ENCODE measurements at places on chromosomes 7 and 10.

- DNase-seq = no peak
Observed at GRCh38 chr7:82021036-82021435, 251.2 kb upstream of the HGF start.

DNA sequence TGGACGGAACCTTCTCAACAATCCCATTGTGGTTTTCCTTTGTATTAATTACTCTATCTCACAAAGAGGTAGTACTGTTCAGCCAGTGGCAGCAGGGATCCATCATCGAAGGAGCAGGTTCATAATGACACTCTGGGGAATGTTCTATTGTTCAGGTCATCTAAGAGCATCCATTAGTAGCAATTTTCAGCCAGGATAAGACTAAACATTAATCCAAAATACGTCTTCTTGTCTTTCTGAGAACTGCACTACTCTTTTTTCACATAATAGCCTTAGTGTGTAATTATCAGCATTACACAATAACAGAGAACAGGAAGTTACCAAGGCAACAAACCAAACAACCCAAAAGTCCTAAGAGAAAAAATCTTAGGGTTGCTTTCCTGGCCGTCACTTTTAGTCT is 259.5 kb upstream of the VWC2 start:
- peak; percentile 12 for DNase-seq

DNA sequence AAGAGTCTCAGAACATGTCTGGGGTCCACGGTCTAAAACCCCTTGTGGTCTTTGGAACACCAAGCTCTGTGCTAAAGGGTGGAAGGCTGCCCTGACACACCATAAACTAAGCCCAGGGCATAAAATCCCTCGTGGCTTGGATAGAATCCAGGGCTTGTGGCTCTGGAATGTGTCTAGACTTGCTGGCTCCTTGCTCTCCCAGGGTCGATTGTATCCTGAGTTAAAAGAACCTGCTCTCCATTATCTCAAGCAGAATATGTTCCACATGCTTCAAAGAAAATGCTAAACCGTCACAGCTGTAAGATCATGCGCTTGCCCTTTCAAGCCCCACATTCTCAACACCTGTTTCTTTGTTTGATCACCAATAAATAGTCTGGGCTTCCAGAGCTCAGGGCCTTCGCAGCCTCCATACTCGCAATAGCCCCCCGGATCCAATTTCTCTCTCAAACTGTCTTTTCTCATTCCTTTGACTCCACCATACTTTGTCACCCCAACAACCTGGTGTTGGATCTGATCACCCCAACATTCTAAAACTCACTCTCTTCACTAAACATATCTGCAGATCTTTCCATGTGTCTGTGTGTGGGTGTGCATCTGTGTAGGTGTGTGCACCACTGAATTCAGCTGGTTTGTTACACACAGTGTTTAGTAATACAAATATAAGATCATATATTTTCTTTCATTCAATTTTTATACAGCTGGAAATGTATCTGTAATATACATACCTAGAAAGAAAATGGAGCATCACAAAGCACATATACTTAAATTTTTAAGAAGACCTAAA is 238.5 kb downstream of the ZMYND11 start:
- peak; percentile 48 for DNase-seq

DNA sequence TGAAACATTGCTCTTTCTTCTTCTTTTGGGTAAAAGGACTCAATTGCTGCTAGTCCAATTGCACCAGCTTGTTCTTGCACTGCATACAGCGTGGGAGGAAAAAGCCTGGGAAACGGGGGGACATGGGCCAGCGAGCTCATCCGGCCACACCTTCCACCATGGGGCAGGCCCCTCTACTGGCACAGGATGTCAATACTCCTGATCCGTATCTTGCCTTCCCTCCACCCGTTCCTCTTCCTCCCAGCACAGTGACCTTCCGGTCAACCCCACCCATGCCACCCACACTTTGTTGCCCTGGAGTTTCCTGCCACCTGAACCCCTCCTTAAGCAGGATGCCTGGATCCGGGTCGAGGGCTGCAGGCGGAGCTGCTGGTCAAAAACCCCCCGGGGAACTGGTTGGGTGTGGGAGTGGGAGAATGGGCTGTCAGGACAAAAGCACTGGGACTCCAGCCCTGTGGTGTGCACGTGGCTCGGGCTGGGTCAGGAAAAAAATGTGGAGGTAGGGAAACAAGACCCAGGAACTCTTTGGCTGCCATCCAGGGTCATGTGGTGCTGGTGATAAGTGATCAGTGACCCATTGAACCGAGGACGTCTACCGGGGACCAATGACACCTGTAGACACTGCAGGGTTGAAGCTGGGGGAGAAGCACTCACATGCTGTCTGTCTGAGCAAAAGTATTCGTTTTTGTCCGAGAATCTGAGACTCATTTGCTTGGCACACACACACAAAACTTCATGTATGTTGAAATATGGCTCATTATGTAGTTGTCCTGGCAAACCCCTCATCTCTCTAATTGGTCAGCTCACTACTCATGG is 8.1 kb downstream of the IL2RA start:
- DNase-seq = no peak

DNA sequence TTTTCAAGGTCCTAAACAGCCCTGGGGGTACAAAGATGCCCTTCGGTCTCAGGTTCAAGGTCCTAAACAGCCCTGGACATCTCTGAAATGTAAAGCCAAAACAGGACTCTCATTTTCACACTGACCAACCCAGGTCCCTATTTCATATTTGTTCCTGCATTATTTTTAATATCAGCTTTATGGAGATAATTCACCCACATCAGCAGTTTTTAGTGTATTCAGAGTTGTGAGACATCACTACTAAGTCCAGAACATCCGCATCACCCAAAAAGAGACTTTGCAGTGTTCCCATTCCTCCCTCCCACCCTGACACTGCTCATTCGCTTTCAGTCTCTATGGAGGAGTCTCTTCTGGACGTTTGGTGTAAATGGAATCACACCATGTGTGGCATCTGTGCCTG is 420.2 kb downstream of the PTPRN2 start:
- DNase-seq = no peak

GRCh38 chr10:12844811-12845483 is 156.6 kb downstream of the CCDC3 start:
- no peak for DNase-seq

- no peak for DNase-seq
Observed at GRCh38 chr10:21398563-21399231, 126.8 kb downstream of the SKIDA1 start.

- no peak for DNase-seq
Observed at GRCh38 chr10:22593636-22594198, 120.7 kb downstream of the PIP4K2A start.

- no peak for DNase-seq
Observed at GRCh38 chr10:85067955-85068354, 739.6 kb downstream of the CCSER2 start.

- DNase-seq = no peak
Observed at GRCh38 chr10:66747451-66747850, 178.4 kb upstream of the LRRTM3 start.

DNA sequence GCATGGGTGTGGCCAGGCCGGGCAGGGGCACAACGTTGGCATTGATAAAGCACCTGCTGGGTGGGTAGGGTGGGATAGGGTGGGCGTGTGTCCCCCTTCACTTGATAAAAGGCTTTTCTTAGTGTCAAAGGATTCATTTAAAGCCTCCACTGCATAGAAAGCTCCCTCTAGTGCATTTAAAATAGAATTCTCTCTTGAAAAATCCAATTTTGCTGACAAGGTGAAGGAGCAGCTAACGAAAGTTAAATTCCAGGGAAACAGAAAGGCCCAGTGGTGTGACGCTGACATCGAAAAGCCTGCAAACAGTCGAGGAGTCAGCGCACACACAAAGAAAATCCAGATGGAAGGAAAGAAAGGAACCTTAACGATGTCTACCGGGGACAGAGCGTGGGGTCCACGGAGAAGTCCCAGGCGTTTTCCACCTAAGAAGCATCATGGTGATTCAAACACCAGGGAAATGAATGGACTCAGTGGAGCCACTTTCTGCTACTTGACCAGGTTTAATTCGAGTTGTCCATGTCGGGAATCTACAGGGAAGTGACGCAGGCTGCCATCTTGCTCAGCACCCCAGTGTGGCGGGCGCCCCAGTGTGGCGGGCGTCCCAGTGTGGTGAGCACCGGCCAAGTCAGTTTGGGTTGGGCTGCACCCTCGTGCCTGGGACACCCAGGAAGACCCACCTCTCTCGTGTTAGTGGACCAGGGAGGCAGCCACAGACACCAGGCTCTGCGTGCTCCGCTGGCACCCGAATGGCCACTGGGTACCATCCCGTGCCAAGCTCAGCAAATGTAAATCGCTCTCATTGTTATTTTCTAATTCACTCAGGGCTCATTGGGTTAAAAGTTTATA is 217.8 kb downstream of the DNAJB6 start:
- no peak for DNase-seq

GRCh38 chr7:103773726-103774125 is 215.7 kb downstream of the RELN start:
- no peak for DNase-seq

- no peak for DNase-seq
Observed at GRCh38 chr10:31749981-31750840, 178.4 kb downstream of the ARHGAP12 start.

DNA sequence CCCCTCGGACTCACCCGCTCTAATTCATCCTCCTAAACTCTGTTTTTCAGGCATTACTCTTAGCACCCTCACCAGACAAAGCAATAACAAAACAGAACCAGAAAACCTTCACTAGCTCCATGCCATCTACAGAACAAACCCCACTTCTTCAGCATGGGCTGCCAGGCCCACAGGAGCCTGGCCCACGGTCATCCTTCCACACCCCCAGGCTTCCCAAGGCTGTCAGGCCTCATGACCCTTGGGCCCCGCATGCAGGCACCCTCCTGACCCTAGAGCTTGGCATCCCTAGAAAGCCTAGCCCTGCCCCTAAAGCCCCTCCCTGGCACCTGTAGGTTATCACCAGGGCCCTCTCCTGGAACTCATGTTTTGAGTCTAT is 59.6 kb downstream of the PRKAG2 start:
- no peak for DNase-seq

DNA sequence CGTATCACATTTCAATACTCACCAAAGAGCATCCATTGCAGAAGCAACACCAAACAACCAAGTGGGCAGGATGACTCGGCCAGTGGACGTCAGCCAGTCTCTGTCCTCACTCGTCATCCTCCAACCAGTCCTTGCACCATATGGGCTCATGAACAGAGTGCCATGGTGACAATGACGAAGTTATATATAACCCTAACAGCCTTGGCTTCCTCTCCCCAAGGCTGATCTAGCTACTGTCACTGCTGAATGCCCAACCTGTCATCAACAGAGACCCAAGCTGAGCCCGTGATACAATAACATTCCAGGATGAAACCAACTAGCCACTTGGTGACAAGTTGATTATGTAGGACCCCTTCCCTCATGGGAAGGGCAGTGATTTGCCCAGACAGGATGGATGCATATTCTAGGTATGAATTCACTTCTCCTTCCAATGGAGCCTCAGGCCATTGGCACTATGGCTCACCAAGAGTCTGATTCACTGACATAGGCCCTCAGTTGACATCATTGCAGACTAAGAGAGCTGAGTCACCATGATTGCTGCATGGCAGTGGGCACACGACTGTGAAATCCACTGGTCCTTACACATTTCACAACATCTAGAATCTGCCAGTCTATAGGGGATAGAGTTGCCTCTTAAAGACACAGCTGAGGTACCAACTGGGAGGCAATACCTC is 26.3 kb upstream of the PPIF start:
- DNase-seq = no peak

DNA sequence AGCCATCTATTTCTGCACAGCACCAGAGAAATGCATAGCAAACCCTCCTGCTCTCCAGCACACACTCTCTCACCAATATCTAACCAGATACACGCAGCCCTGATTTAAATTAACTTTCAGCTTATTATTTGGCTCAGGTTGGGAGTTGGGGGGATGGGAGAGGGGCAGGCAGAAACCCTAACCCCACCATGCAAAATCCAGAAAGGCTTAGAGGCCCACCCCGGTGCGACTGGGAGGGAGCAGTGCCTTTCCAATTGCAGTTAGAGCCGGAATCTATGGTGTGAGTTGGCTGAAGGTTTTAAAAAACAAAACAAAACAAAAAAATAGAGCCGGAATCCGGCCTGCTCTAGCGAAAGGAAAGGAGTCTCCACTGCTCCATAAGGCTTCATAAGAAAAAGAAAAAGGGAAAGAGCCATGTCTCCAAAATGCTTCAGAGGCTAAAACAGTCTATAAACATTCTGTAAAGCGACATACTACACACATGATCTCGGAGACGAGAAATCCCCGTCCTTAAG is 2.9 kb downstream of the IGF2BP3 start:
- DNase-seq = no peak

- DNase-seq = no peak
Observed at GRCh38 chr10:22753786-22754185, 39.4 kb upstream of the PIP4K2A start.

DNA sequence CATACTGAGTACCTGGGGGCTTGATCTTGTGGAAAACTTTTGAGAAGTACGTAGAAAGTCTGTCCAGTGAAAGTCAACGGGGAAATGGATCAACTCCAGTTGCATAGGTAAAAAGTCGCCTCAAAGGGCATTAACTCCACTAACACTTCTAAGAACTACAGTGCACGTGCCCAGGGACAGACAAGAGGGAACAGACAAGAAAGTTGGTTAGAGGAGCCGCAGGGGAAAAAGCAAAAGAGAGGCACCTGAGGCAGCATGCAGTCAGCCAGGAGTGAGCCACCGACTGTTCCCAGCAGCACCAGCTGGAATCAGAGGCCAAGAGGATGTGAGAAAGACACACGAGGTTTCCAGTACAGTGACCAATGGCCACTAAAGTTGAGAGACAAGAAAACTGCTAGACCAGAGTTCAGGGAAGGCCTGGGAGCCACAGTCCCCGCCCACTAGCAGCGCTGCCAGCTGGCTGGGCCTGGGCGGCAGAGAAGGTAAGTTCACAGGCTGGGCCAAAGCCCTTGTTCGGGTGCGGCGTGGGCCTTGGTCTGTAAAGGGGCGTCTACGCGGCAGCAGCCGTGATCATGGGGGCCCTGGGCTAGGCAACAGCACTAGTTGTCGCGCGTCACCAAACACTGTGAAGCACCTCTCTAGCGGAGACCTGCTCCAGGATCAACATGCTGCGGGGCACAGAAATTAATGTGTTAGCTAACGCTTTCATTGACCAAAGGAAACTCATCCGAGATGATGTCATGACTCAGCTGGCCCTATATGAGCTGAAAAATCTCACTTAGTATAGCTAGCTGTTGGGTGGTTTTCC is 14.0 kb downstream of the ITGB1 start:
- DNase-seq = no peak

DNA sequence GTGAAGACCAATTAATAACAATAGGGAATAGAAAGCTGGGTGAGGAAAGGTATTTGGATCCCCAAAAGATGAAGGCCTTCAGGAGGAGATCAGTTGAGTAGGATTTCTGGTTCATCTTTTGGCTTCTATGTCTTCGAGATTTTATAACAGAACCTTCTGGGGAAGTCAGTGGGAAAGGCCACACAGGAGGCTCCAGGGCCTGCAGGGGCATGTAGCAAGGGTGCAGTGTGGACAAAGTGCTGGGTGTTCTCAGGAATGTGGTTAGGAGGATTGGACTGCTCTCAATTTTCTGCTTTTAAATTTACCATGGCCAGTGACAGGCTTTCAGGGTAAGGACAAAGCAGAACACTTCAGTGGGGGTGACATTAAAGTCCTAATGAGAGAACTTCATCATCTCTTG is 378.0 kb downstream of the CCSER2 start:
- DNase-seq = no peak
